ENCODE measurements at places on chromosomes 13 and 19.

GRCh38 chr13:24052547-24053518 is 107.7 kb upstream of the SPATA13 start:
- DNase-seq, result no peak

GRCh38 chr13:75938811-75939560 is 302.9 kb downstream of the LMO7 start:
- no peak for DNase-seq

- no peak for DNase-seq
Observed at GRCh38 chr19:49832556-49832955, 14.5 kb downstream of the MED25 start.

- DNase-seq, result no peak
Observed at GRCh38 chr13:38440666-38441065, 91.0 kb downstream of the UFM1 start.

DNA sequence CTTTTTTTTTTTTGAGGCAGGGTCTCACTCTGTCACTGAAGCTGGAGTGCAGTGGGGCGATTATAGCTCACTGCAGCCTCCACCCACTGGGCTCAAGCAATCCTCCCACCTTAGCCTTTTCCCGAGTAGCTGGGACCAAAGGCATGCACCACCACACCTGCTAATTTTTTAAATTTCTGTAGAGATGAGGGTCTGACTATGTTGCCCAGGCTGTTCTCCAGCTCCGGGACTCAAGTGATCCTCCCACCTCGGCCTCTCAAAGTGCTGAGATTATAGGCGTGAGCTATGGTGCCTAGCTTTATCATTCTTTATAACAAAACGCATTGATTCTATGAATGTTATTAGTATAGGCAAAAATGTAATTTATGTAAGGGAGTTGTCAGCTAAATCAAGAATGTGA is 17.9 kb upstream of the LYPD3 start:
- DNase-seq, result no peak

GRCh38 chr13:107118506-107118905 is 550.6 kb upstream of the ARGLU1 start:
- DNase-seq, result no peak

- no peak for DNase-seq
Observed at GRCh38 chr13:108426893-108427292, 157.4 kb downstream of the TNFSF13B start.

DNA sequence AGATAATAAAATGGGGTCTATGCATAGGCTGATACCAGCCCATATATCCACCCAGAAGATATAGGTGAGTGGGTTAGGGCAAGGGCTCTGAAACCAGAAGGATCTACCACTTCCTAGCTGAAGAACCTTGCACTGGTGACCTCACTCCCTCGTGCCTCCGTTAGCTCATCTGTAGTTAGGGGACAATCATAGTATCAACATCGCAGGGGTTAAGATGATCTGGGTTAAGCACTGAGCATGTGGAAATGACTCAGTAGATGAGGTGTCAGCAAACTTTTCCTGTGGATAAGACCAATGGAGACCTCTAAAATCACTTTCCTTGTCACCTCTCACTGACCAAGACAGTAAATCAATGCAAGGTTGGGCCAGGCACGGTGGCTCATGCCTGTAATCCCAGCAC is 30.5 kb downstream of the TNFSF14 start:
- no peak for DNase-seq
